ENCODE measurements at places on chromosomes 5 and 9.

DNA sequence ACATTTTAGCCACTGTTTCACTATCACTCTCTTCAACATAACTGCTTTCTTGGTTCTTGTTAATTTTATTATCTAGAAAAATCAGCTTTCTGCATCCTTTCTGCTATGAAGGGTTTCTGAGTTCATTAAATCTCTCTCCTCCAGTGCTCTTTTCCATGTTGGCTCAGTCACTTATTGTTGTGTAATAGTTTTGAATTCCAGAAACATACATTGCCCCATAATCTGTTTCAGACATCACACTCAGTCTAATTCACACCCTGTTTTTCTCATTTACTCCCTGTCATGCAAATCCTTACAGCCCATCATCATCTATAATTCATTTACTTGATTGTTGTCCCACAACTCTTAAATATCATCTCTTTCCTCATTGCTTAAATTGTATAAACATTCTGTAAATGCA, 176.1 kb upstream of the CDH12 start:
- DNase-seq, result no peak

DNA sequence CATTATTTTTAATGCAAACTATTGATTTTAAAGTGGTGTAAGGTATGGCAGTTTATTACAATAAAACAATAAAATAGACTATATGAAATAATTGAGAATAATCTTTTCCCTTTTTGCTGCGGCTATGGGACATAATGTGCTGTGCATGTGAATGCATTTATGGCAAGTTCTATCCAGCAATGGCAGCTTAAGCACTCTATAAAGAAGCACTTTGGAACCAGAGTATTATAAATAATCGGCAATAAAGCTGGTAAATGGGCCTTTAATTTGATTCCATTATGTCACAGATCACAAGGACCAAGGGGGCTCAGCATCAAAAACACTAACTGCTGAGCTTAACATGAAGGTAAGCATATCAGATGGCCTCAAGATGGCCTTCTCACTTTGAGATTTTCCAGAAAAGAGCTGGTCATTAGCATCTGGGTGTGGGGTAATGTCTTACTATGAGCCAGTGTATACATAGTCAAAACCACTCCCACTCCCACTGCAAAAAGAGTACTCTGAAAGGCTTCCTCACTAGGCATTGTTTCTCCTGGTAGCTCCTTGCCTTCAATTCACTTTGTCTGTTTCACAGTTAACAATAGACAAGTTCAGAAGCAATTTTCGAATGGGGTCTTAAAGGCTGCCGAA, 97.1 kb upstream of the ASTN2 start:
- DNase-seq, result no peak

DNA sequence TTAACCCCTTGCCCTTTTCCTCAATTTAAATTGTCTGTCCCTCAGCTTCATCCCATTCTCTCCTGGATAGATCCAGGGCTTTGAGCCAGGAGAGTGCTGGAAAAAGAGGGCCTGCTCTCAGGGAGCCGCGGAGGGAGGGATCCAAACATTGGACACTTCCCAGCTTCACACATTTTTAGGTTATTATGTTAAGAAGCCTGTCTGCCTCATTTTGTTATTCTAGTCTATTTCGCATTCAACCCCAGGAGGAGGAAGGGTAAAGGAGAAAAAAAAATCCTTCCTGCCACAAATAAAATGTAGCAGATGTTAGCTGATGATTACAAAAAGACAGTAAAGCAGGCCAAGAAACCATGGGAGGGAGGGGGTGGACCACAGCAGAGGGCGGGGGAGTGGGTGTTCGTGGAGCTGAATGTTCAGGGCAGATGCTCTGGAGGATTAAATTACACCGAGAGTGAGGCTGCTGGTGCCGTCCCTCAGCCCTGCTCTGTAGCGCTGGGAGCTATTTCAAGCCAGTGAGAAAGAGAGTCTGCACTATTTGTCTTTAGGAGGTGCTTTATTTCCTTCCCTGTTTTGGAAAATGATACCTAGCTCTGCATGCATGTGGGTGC, 60.6 kb upstream of the ZFR start:
- peak; percentile 91 for DNase-seq

DNA sequence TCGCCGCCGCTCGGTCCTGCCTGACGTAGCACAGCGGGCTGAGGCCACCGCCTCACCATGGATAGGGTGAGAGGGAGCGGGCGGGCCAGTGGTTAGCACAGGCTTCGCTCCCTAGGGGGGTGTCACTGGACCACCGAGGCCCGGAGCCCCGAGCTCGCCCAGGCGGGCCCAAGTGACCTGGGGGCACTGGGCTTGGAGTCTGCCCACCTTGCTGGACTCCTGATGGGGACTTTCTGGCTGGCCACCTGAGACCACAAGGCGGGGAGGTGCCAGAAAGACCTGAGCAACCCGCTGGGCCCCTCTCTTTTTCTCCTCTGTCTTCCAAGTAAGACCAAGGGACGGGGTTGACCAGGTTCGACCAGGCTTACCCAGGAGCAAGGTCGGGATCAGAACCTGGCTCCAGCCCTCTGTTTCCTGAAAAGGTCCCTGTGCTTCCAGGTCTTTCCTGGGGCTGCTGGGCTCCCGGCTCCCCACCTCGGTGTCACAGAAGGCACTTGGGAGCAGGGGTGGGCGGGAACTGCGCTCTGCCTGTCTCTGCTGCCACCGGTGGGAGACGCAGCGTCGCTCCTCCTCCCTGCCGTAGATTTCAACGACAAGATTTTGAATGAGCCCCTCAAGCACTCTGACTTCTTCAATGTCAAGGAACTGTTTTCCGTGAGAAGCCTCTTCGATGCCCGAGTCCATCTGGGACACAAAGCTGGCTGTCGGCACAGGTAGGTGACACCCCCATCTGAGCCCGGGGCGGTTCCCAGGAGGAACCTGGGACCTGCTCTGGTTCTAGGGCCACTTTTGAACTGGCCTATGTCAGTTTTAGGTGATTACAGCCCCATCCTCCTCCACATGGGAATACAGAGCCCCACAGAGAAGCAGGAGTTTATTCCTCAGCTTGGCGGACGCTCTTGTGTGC, 1.0 kb downstream of the MRPS2 start:
- DNase-seq, result no peak

- no peak for DNase-seq
Observed at GRCh38 chr5:111734013-111734412, 23.0 kb downstream of the NREP start.

GRCh38 chr9:123637606-123637944, 281.6 kb downstream of the CRB2 start:
- DNase-seq, result no peak

DNA sequence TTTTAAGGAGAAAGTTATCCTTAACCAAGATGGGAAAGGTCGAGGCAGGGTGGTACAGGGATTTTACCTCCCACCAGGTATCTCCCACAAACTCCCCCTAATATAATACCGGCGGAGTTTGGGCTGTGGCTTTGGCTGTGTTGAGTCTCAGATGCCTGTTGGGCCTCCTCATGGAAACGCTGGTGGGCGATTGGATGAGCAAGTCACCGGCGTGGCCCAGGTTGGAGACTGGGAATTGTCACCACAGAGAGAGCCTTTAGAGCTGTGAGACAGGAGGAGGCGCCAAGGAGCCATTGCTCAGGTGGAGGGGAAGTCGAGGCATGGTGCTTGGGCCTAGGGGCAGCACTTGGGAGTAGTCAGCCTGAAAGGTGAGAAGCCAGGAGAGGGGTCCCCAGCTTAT, 3.4 kb upstream of the CAMSAP1 start:
- DNase-seq, result no peak

- no peak for DNase-seq
Observed at GRCh38 chr5:132010645-132010988, 841 bp downstream of the ACSL6 start.

DNA sequence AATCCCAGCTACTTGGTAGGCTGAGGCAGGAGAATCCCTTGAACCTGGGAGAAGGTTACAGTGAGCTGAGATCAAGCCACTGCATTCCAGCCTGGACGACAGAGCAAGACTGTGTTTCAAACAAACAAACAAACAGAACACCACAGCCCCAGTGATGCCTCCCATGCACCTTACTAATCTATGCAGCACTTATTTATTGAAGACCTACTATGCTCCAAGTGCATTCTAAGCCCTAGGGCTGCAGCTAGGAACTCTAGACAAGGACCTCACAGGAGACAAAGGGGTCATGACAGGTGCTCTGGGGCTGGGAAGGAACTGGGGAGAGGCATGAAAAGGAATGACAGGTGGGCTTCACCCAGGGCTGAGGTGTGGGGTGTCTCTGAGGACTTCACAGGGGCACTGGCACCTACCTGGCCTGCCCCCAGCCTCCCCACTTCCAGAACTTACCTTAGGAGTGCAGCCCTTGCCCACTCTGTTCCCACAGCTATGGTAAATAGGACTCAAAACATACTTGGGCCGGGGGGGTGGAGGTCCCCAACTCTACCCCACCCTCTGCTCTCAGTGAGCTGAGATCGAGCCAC, 69.4 kb downstream of the C9orf50 start:
- DNase-seq, result no peak

- DNase-seq, result no peak
Observed at GRCh38 chr5:17070647-17071046, 134.6 kb upstream of the MYO10 start.

DNA sequence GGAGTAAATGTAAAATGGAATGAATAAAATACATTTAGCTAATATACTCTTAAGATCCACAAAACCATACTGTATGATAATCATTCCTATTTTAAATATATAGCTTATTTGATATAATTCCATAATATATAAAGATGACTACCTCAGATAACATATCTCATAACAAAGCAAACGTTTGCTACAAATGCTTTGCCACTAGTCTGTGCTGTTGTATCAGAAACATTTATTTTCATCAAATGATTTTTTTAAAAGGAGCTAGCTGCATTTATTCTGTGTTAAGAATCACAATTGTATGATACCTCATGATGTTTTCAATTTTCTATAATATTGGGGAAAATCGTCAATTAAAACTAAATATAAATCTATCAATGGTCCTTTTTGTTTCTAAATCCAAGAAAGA, 567.2 kb downstream of the PTPRD start:
- peak; percentile 61 for DNase-seq

- DNase-seq, result no peak
Observed at GRCh38 chr9:103474156-103474555, 479.0 kb downstream of the CYLC2 start.

DNA sequence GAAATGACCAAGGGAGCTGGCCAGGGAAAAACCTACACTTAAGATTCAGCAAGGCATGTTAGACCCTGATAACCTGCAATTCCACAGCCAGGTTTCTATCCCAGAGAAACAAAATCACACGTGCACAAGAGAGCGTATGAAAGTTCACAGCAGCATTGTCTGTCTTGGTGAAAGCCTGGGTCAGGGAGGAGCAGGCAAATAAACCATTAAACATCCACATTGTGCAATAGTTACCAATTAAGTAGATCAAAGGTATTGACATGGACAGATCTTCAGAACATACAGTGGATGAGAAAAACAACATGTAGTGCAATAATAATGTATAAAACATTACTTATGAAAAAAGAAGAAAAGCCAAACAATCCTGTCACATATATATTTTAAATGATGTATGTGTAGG, 15.9 kb upstream of the GPX3 start:
- no peak for DNase-seq

DNA sequence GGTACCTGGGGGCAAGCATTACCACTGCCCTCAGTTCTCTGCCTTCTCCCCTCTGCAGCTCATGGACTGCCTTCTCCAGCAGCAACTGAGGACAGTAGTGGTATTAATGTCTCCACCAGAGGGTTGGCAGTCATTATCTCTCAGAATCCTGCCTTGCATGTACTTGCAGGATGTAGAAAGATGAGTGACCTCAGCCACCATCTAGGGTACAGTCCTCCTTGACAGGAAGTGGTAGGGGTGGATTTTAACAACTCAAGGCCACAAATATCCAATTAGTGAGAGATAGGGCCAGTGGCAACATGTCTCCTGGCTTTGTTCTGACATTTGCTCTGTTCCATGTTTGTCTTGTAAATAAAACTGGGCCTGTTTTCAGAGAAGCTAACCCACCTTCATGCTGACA, 47.2 kb downstream of the F2R start:
- DNase-seq, result no peak

DNA sequence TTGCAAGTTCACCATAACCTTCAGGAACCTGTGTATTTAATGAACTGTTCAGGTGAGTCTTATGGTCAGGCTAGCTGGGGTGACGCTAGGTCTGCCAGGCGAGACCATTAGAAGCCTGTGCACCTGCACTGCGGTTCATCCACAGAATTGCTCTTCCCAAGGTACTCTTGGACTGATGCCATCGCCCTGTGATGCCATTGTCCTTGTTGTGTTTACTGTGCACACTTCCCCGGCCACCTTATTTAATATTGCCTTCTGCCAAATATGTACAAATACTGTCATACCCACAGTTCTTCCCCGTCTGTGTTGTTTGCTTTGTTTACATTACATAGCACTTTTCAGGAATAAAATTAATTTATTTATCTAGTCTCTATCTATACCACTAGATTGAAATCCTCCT, 66.3 kb downstream of the RCL1 start:
- DNase-seq, result no peak

GRCh38 chr5:60888359-60889061, 44.4 kb upstream of the ELOVL7 start:
- DNase-seq, result no peak

GRCh38 chr5:123916345-123917121, 404.6 kb downstream of the CSNK1G3 start:
- no peak for DNase-seq
